NCI-H187 (cell line): ENCODE measurements at places on chromosomes 13 and 19.

DNA sequence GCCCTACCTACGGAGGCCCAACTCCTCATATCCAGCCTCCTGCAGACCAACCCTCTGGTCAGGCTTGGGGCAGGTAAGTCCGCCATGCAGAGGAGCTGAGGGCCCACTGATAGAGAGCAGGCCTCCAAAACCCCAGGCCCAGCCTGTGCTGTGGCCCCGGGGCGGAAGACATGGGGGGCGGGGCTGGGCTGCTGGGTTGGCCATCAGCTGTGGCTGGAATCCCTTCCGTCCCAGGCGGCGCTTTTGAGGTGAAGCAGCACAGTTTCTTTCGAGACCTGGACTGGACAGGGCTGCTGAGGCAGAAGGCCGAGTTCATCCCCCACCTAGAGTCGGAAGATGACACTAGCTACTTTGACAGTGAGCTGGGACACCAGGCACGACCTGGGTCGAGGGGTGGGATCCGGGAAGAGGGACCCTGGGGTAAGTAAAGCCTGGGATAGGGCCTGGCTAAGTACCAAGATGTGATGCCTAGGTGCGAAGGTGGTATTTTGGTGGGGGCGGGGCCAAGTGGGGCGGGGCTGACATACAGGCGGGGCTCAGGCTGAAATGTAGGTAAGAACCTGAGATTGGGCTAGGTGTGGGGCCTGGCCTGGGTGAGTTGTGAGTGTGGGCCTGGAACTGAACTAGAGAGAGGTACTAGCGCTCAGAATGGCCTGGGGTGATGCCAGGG lies 15.4 kb downstream of the DNASE2 start:
- DNase-seq = no peak

- peak; percentile 91 for DNase-seq
Observed at GRCh38 chr19:18919086-18919899, at the start of the genes COPE and DDX49. COPE (minus strand) TSS chr19:18919387; CDS start chr19:18919348, 39 bp downstream. DDX49 (plus strand) TSS chr19:18919715; CDS start chr19:18919742, 27 bp downstream.

- DNase-seq = no peak
Observed at GRCh38 chr13:89584058-89584620, 1763.3 kb upstream of the MIR17HG start.

GRCh38 chr13:95254339-95254738 lies 46.9 kb downstream of the ABCC4 start:
- DNase-seq = no peak

DNA sequence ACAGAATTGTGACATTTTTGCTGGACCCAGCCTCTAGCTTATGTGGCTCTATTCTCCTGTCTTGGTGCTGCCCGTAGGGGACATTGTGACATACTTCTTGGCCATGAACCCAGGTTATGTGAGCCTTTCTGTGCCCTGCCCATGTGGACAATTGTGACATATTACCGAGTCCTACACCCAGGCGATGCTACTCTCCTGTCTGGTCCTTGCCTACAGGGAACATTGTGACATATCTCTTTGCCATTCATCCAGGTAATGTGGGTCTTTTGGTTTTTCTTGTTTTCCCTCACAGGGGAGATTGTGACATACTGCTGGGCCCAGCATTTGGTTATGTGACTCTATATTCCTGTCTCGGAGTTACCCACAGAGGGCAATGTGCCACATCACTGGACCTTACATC lies 71.5 kb upstream of the ZNF43 start:
- no peak for DNase-seq

GRCh38 chr13:45733361-45733760 lies 31.2 kb downstream of the CBY2 start:
- DNase-seq = no peak

DNA sequence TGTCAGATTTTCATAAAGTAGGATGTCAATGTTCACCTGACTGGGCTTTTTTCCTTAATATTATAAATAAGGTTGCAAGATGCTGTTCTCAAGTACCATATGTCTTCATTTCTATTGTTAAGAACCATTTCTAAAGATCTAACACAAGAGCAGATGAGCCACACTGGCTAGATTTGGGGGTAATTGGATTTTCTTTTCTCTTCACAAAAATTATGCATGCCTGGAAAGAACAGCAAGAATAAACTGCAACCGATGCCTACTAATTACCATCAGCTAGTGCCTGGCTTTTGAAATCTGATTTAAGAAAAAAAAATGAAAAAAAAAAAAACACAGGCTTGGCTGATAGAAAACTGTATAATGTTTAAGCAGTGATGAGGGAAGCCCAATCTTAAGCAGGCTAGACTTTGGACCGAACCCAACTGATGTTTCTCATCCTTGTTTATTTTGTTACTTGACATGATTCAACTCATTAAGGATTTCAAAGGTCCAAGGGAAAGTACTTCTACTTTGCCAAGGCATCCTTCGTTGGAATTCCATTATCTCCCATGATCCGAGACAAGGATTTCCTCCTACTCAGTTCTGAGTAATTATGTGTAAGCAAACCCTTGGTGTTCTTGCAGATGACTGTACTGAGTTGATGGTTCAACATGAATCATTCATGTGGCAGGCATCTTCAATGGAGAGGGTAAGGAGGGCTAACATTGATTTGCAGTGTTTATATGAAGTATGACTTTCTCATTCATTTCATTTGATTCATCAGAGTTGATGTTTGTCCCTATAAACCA lies 300.5 kb downstream of the SPRY2 start:
- no peak for DNase-seq

DNA sequence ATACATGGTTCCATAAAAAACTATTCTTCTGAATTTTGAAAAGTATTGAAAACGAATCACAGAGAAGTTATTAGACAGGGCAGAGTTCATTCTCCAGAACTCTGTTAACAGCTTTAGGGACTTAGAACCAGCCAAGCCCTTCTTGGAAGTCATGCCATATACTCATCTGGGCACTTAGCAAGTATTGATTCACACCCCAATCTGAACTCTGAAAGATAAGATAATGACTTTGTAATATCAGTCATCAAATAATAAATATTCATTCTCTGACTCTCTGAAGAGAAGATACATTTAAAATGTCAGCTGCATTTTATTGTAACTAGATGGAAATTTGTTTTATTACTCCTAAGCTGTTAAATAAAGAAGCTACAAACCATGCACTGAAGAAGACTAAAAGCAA lies 43.8 kb upstream of the ITM2B start:
- DNase-seq = no peak

GRCh38 chr13:46213242-46213641 lies 1.5 kb downstream of the LRRC63 start:
- no peak for DNase-seq

DNA sequence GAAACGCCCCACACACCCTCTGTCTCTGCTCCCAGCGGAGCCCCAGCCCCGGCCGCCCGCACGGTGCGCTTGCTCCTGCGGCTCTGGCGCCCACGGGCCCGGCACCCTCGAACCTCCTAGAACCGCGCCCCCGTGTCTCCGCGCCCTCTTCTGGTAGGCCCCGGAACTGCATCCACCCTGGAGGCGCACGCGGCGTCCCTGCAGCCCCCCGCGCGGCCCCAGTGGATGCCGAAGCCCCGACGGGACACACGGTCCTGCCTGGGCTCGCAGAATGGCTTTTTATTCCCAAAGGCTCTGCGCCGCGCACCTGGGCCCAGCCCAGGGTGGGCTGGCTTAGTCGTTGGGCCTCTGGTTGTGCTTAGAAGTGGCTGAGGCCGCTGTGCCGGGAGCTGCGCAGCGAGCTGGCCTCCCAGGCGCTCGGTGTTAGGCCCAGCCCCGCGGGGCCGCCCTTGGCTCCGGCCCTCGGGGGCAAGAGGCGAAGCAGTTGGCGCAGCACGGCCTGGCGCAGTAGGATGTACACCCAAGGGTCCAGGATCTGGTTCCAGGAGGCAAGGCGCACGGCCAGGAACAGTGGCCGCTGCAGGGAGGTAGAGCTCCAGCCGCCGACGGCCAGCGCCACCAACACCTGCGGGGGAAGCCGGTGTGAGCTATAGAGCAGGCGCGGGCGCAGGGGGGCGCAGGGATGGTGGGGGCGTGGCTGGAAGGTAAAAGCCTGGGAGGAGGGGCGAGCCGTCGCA lies 2.8 kb downstream of the PTGER1 start:
- DNase-seq = no peak

- DNase-seq = peak; percentile 24
Observed at GRCh38 chr19:17346109-17346671, 8.8 kb downstream of the GTPBP3 start.

- no peak for DNase-seq
Observed at GRCh38 chr13:114225610-114226009, 9.1 kb upstream of the CDC16 start.

GRCh38 chr19:40348961-40349507 lies 539 bp downstream of the PLD3 start:
- DNase-seq = no peak

DNA sequence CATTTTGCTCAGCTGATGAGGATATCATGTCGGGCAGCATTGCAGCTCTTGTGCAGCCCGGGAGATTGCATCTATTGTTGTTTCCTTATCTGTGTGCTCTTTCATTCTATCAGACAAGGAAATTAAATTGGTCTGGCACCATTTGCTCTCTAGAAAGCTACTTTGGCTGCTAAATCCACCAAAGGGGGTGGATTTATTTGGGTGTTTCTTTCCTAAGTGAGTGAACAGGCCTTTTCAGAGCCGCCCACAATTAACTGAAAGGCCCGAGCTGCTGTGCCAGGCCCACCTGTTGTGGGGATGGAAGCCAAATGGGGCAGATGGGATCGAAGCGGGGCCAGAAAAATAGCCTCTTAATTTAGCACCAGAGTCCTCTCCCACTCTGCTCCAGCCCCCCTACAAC lies 99.4 kb downstream of the DNAJC15 start:
- no peak for DNase-seq

- no peak for DNase-seq
Observed at GRCh38 chr19:8473648-8474476, 28.6 kb downstream of the PRAM1 start.

DNA sequence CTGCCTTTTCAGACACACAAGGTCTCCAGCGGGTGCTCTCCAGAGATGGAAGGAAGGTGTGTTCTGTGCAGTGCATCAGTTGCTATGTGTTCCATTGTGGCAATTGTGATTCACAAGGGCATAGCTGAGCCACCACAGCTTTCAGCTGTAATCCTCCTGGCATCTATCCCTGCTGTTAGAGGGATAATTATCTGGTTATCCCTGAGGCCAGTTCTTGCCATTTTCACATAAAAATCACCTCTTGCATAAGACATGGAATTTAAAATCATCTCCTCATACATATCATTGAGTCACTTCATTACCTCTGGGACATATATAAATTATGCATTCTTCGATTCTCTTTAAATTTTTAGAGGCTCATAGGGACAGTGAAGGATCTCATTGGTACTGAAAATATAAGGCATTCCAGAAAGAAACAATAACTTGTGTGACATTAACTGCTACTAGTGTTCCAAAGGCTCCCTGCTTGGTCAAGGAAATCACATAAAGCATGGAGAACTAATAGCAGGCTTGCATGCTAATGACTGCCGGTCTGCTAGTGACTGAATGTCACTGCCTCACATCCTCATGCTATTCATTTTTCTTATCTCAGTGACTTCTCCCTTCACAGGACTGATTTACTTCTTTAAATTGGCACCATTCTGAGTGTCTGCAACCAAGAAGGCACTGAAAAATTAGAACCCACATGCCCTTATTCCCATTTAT lies 214.0 kb downstream of the ENOX1 start:
- DNase-seq = no peak

- no peak for DNase-seq
Observed at GRCh38 chr13:99464441-99464949, 36.8 kb upstream of the TM9SF2 start.

- no peak for DNase-seq
Observed at GRCh38 chr19:41175801-41176777, 16.9 kb upstream of the CYP2S1 start.

- no peak for DNase-seq
Observed at GRCh38 chr19:30791088-30791487, 418.9 kb downstream of the ZNF536 start.

GRCh38 chr19:6737873-6738786 lies 750 bp upstream of the GPR108 start:
- no peak for DNase-seq

- no peak for DNase-seq
Observed at GRCh38 chr13:99969453-99969918, 2.1 kb downstream of the ZIC5 start.

- peak; percentile 89 for DNase-seq
Observed at GRCh38 chr13:107867701-107868661, 347.4 kb downstream of the LIG4 start.

- DNase-seq = no peak
Observed at GRCh38 chr19:45391346-45391745, 13.5 kb downstream of the PPP1R13L start.

DNA sequence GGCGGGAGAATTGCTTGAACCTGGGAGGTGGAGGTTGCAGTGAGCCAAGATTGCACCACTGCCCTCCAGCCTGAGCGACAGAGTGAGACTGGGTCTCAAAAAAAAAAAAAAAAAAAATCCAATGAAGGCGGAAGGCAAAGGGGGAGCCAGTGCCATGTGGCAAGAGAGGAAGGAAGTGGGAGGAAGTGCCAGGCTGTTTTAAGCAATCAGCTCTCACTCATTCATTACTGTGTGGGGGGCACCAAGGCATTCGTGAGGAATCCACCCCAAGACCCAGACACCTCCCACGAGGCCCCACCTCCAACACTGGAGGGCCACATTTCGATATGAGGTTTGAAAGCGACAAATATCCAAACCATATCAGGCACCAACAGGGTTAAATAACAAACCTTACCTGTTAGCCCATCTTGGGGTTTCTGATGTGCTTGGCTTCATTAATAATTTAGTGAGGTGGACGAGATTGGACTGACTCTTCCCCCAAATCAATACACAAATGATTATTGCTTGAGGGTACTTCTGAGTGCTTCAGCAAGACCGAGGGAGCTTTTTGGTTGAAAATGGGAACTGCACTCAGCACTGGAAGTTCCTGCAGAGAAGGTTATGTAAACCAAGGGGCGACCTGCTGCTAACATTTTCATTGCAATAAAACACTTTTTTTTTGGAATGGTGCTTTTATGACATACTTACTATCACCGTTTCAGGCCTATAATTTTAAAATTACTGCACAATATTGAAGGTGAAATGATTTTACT lies 7.5 kb upstream of the LRP3 start:
- DNase-seq = no peak

GRCh38 chr13:33846303-33847062 lies 28.5 kb downstream of the RFC3 start:
- no peak for DNase-seq

DNA sequence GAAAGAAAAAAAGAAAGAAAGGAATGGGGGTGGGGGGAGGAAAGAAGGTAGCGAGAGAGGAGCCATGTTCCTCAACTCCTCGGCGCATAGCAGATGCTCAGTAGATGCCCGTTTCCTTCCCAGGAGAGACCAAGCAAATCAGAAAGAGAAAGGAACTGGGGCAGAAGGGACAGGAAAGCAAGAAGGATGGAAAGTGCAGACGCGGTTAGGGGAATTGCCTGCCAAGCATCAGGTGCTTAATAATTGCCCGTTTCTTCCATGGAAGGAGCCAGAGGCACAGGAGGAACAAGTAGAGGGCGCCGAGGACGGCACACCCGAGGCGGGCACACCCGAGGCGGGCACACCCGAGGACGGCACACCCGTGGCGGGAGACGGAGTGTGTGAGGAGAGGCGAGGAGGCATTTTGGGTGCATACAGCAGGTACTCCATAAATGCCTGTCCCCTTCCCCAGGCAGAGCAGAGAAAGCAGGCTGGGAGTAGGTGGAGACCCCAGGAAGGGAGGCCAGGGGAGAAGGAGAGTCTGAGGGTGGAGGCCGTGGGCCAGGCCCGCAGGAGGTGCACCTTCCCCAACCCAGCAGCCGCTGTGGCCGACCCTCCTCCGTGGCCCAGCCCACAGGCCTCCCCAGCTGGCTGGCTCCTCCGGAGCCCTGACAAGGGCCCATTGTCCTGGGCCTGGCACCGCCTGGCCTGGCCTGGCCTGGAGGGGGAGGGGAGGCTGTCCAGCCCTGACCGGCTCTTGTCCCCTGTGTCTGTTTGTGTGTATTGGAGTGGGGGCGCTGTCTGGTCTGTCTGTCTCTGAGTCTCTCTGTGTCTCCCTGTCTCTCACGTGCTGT lies 14.6 kb downstream of the JOSD2 start:
- DNase-seq = no peak
